Stimulated activated CD4-positive, alpha-beta T cell treated with anti-CD3 and anti-CD28 coated beads, Interleukin-2, amount 100 ng/mL, for 4 hours (primary cell): ENCODE measurements at places on chromosomes 1 and 21.

- DNase-seq, result peak; percentile 25
These were observed 18.3 kb downstream of the PPT1 start for GRCh38 chr1:40078512-40079333.

- DNase-seq, result no peak
These were observed 92.9 kb upstream of the ERG start for GRCh38 chr21:38591218-38591537.

DNA sequence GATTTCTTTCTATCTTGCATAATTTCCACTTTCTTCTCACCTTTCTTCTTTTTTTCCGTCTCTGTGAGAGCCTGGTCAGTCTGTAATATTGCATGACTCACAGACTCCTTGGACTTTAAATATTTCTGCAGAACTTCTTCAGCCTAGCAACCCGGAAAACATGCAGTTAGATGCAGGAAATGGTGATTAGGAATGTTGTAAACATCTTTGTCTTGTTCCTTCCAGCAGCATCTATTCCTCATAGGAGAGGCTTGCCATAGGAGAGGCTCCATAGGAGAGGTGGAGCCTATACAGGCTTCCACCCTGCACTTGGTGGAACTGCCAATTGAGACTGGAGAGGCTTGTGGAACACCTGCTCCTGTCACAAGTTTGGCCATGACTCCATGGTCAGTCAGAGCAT, 10.0 kb downstream of the GBP5 start:
- no peak for DNase-seq

DNA sequence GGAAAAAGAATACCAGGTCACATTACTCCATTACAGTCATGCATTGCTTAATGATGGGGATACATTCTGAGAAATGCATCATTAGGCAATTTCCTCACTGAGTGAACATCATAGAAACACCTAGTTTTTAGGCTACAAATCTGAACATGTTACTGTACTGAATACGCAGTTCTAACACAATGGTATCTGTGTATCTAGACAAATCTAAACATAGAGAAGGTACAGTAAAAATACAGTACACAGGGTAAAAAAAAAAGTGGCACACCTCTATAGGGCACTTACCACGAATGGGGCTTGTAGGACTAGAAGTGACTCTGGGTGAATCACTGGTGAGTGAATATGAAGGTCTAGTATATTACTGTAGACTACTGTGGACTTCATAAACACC, 115.7 kb downstream of the AKT3 start:
- no peak for DNase-seq

- no peak for DNase-seq
These were observed 20.6 kb upstream of the H6PD start for GRCh38 chr1:9213956-9214355.
